ENCODE measurements at places on chromosomes 11 and 22.

DNA sequence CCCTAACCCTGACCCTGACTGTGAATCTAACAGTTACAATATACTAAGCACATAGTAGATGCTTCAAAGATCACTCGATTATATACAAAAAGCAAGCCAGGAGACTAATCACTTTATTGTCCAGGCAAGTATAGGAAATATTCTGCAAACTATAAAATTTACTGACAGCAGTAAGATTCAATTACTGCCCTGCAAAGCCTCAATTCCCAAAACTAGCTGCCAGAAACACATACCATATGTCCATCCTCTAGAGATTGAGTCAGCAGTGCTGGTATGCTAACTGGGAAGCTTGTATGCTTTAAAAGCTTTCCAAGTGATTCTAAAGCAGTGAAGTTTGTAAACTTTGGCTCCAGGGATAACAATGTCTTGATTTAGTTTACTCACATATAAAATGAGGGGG is 26.1 kb downstream of the CSTF3 start:
- no peak for DNase-seq

DNA sequence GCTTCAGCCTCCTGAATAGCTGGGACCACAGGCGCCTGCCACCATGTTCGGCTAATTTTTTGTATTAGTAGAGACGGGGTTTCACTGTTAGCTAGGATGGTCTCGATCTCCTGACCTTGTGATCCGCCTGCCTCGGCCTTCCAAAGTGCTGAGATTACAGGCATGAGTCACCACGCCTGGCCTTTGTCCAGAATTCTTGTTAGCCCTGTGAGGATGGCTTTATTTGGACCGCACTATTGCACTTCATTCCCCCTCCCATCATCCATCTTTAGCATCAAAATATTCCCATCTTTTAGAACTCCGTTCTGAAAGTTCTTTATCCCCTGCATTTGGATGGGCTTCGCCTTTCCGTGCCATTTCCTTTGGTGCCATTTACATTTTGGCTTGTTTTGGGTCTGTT is 2.6 kb downstream of the SAMM50 start:
- no peak for DNase-seq

DNA sequence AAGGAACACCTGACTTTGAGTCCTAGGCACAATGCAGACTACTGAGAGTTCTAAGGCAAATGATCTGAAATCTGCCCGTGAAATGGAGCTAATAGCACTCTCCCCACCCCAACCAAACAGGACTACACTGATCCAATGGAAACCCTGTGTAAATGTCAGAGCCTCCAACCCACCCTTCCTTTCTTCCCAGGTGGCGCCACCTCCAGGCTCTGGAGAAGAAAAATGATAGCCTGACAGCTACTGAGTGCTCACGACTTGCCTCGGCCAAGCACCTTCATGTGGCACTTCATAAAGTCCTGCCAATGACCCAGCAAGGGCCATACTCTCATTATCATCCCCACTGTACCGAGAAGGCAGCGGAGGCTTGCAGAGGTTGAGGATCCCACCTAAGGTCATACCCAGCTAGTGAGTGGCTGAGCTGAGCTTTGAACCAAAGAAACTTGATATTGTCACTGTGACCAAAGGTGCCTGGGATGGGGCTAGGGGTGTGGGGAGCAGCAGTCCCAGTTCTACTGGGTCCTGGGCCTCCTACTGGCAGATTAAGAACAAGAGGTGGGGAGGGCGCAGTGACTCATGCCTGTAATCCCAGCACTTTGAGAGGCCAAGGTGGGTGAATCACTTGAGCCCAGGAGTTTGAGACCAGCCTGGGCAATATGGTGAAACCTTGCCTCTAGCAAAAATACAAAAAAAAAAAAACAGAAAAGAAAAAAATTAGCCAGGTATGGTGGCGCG is 20.5 kb downstream of the TST start:
- no peak for DNase-seq

DNA sequence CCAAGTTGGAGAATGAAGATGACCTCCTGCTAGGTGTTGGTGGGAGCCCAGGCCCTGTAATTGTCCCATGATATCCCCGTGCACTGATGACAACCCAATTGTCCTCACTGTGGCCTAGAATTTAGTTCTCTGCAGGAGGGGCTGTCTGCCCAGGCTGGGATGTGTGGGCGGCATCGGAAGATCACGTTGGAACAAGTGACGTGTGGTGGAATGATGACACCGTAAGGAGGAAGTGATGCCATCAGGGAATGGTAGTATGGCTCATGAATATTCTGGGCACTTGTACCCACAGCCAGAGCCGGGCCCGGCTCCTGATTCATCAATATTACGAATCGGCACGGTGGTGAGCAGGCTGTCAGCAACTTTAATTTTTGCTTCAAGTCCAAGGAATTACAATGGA is 111.6 kb downstream of the MIAT start:
- DNase-seq: no peak

DNA sequence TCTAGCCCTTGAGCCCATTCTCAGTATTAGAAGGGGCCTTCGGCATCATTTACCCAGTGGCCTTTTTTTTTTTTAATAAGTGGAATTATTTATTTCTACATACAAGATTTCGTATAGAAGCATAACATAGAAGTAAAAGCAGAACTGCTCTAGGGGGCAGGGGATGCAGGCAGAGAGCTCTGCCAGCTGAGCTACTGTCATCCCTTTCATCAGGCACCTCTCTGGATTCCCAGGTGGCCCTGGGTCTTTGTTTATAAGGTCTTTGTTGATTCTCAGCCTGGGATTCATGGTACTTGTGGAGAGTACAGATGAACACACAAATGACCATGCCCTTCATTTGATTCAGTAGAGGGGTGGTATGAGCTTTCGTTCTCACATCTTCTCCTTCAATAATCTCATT is 66.4 kb downstream of the GAB2 start:
- DNase-seq: no peak

GRCh38 chr11:7927635-7928034 is 3.4 kb downstream of the OR10A6 start:
- DNase-seq: no peak

DNA sequence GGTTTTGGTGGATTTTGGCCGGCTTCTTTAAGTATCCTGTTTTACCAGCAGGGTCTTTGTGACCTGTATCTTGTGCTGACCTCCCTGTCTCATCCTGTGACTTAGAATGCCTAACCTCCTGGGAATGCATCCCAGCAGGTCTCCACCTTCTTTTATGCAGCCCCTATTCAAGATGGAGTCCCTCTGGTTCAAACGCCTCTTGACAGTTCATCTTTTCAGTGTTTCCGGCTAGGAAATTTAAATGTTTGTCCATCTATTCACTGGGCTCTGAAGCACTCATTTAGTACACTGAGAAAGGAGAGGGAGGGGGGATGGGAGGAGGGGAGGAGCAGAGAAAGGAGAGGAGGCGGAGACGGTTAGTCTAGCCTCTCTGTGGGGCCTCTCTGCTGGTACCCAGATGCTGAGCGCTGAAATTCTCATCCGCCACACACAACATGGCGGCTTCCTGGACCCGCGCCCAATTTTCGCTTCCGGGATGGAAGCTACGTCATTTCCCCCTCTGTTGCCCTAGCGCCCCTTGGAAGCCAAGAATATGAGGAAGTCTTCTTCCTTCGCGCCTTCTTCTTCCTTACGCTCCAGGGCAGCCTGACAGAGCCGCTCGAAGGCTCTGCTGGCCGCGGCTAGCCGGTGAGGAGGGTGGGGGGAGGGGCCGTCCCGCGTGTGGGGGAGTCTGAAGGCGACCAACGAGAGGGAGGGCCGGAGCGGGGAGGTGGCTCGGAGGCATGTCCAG is 69.0 kb upstream of the SYT13 start:
- DNase-seq: peak; percentile 88

DNA sequence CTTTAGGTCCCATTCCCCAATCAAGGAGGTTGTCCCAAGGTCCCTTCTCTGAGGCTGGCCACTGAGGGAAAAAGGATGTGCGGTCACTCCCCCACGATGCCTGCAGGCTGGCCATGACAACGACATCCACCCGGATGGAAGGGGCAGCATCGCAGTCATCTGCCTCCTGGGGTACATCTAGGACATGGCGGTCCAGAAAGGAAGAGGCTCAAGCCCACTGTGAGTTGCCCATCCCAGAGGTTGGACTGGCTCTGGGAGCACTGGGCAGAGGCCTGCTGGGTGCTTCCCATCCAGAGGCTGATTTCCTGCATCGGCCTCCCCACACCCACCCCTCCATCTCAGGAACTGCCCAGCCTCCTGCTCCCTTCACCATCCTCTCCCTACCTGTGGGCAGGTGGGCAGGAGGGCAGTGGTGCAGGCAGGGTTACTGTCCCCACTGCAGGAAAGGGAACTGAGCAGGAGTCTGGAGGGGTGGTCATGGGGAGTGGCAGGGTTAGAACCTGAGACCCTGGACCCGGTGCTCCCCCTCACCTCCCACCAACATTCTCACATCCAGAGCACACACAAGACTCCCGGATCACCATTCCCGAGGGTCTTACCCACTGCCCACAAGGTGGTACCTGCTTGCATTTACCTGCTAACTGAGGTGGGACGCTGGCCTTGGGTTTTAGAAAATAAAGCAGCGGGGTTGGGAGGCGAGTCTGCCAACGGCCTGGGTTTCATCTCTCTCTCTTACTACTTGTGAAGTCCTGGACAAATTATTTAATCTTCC is 4.4 kb downstream of the RCE1 start:
- DNase-seq: no peak

- no peak for DNase-seq
Measured at GRCh38 chr11:102006835-102007566, 40.2 kb upstream of the CFAP300 start.

- no peak for DNase-seq
Measured at GRCh38 chr11:70424765-70425344, 26.5 kb downstream of the CTTN start.

Data from stimulated activated CD4-positive, alpha-beta T cell treated with anti-CD3 and anti-CD28 coated beads, Interleukin-12 subunit alpha, Interleukin-12 subunit beta, amount 100 ng/mL, for 4 hours (primary cell).